ENCODE measurements at places on chromosomes 7 and 10.

- no peak for DNase-seq
These were observed 96.0 kb upstream of the SAMD8 start for GRCh38 chr10:75015442-75015841.

- DNase-seq, result no peak
These were observed 828 bp downstream of the BNIP3 start for GRCh38 chr10:131980761-131981428.

GRCh38 chr7:1758859-1759521, 88.9 kb downstream of the ELFN1 start:
- no peak for DNase-seq

DNA sequence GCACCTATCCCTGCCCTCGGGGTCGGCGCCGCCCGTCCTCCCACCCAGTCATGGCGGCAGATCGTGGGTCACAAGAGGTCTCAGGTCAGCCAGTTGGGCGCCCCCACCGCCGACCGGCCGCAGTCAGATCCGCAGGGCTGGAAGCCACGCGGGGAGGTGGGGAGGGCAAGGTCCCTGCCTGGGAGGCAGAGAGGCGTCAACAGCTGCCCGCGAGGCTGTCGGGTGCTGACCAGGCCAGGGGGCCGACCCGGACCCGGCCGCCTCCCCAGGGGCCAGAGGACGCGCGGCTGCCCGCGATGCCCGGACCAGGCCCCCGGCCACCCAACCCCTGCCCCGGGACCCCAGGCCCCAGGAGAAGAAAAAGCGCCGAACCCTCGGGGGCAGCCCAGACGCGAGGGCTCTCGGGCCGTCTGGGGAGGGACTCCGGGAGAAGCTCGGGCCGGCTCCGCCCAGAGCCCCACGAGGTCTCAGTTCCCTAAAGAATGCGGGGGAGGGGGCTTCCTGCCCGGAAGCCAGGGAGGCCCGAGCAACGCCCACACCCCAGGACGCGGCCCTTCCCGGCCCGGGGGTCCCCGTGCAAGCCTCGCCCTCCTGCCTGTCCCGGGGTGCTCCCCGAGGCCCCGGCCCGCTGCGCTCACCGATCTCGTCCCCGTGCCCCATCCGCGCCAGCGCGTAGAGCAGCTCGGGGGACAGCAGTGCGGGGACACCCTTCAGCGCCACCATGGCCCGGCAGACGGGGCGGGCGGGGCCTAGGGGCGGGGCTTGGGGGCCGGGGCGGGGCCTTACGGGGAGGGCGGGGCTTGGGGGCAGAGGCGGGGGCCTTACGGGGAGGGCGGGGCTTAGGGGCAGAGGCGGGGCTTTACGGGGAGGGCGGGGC, at the start of gene FUOM:
FUOM (minus strand) TSS at position 735 of the 877 bp plus-strand sequence; CDS start at position 723, 12 bp downstream.
- no peak for DNase-seq

- no peak for DNase-seq
These were observed 87.5 kb upstream of the ANLN start for GRCh38 chr7:36301914-36302771.

GRCh38 chr10:22655312-22655981, 58.9 kb downstream of the PIP4K2A start:
- no peak for DNase-seq

GRCh38 chr10:98349508-98349922, 65.5 kb downstream of the PYROXD2 start:
- no peak for DNase-seq

DNA sequence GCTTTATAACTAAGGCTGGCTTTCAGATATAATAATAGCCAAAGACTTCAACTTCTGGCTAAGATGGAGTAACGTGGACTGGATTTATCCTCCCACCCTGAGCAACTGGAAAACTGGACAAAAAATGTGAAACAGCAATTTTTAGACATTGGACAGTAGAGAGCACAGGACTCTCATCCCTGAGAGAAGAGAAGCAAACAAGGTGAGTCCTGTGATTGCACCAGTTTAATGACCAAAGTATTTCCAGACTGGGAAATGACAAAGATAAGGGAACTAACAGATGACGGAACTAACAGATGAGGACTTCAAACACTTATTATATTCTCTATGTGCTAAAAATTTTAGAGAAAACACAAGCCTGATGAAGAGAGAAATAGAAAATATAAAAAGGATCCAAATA, 175.7 kb upstream of the SLC25A13 start:
- DNase-seq, result no peak

GRCh38 chr10:106997721-106998120, 166.8 kb downstream of the SORCS1 start:
- no peak for DNase-seq

GRCh38 chr7:153507885-153508284, 544.3 kb upstream of the DPP6 start:
- no peak for DNase-seq

DNA sequence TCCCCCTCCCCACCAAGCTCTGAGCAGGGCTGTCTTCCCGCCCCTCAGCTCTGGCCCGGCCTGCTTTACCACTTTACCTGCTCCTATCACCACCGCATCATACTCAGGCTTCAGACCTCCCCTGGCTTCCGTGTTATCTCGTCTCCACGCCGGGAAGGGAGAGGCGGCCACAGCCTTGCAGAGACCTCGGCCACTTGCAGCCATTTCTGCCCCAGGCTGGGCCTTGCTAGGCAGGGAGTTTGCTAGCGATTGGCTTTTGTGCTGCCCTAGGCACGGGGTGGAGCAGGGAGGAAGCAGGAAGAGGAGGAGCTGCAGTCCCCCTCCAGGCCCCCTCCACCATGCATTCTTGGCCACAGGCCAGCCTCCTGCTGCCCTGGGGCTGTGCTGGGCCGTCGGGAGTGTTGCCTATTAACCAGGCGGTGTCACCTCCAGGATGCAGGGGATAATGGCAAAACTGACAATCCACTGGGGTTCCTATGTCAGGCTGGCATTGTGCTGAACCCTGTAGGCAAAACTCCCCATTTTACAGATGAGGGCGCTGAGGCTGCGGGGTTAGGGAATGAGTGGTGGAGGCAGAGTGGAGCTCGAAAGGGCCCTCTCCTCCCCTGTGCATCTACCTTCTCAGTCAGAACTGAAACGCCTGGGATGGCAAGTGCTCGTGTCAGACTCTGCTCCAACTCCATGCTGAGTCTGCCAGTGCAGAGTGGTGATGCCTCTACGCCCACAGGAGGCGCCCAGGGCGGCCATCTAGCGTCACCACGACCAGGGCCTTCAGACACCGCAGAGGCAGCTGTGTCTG, at the start of gene PYROXD2:
PYROXD2 (minus strand) TSS at position 251 of the 799 bp plus-strand sequence; CDS start at position 204, 47 bp downstream.
- no peak for DNase-seq

DNA sequence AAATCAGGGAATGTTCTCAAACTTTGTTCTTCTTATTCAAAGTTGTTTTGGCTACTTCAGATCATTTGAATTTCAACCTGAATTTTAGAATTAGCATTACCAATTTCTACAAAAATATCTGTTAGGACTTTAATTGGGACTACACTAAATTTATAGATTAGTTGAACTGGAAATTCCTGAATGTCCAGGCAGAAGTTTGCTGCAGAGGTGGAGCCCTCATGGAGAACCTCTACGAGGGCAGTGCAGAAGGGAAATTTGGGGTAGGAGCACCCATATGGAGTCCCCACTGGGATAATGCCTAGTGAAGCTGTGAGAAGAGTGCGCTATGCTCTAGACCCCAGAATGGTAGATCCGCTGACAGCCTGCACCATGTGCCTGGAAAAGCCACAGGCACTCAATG, 22.8 kb upstream of the AGMO start:
- no peak for DNase-seq

DNA sequence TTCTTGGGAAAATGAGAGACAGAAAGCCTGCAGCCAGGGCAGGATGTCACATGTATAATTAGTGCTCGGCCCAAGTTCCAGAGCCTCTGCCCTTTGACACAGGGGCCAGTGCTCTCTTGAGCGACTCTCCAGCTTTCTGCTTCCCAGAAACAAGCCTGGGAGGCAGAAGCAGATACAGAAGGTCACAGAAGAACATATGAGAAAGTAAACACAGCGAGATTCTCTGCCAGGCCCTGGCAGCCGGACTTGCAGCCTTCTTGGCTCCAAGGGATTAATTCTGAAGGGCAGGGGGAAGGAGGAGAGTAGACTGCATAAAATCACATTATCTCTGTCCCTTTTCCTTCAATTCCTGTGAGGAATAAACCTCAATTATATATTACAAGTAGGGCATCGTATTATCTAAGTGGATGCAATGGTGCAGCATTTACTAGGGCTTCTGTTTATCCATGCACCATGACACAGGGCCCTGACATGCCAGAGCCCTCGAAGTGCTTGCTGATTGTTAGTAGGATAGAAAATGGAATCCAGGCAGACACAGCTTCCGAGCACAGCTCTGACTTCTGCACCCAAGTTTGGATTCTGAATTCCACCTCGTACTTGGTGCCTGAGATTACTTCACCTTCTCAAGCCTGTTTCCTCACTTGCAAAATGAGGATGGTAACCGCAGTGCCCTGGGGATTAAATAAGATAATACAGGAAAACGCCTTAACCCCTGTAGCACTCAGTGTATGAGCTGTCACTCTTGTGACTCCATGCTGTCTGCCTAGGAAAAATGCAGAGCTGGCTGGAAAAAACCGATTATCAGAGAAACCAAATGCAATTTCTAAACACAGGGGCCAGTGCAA, 536.5 kb downstream of the TNS3 start:
- DNase-seq, result no peak

DNA sequence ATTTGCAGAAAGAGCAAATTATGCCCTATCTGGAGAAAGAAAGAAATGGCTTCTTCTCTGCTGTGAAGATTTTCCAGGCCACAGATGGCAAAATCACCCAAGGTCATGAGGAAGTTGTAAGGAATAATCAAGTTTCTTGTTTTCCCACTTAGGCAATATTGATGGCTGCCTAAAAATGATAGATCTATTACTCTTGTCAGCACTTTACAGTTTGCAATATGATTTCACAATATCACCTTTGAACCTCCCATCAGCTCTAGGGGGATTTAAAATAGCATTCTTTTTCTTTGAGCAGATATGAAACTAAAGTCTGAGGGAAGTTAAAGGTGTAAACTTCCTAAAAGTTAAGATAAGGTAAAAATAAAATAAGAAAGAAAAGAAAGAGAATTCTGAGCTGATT, 6.7 kb downstream of the NPSR1 start:
- no peak for DNase-seq

DNA sequence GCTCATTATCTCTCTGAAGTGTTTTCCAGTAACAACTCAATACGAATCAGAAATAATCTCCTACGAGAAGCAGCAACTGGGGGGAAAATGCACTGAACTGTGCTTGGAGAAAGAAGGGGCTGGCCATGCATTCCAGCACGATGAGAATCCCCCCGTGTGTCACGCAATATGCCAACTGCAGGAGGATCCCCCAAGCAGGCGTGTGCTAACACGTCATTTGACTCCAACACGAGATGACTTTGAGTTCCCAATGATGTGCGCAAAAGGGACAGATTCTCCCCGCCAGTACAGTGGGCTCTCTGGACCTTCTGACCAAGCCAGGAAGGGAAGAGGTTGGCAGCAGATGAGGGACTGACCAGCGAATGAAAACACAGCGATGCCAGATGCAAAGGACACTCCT, 105.5 kb downstream of the KCNMA1 start:
- no peak for DNase-seq

All from NCI-H187 treated with DMSO at 0.1 percent for 48 hours (cell line).